KBM-7 (cell line): ENCODE measurements at places on chromosomes 6 and 20.
A peak's percentile ranks its signal among the peaks of the same experiment; 100 is the strongest.

GRCh38 chr20:25271486-25272222 lies 23.8 kb downstream of the PYGB start:
- DNase-seq = no peak

DNA sequence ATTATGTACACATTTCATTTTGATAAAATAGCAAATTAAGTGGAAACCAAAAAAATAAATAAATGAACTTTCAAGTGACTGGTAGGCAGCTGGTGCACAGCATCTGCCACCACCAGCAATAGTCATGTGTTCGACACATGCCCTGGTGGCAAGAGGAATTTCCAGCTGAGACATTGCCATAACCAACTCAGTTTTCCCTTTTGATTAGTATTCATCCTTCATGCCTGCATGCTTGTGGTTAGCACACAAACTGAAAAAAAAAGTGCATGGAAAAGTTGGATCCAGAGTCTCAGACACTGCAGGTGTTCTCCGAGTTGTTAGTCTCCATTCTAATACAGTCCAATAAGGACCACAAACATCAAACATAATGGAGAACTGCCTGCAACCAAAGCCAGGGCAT lies 156.0 kb upstream of the SOX4 start:
- no peak for DNase-seq

DNA sequence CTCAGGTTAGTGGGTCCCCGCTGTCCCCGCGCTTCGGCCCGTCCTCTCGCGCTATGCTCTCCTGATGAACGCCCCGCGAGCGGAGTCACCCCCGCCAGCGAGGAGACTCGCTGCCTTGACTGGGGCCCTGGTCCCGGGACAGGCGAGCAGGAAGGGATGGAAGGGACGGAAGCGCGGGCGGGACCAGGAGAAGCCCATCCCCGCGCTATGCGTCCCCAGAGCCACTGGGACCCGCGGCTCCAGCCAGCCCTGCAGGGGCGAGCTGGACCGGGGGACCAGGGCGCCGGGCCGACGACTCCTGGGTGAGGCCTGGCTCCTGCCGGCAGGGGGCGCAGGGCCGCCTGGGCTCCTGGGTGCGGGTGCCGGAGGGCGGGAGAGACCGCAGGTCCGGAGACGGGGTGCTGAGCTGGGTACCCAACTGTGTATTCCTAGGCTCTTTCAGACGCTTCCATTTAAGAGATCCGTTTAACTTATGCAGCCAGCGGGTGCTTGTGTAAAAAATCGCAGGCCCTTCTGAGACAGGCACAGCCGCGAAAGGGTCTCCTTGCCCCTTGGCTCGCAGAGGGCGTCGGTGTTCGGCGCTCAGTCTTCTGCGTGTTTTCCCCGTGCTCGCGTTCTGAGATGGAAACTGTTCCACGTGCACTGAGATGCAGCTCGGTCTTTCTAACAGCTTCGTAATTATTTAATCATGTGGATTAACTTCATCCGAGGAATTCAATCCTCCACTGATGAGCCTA lies 580 bp upstream of the SYCP2 start:
- DNase-seq = peak; percentile 81

- peak; percentile 35 for DNase-seq
Measured at GRCh38 chr20:58389324-58389967, 417 bp downstream of the VAPB start.

DNA sequence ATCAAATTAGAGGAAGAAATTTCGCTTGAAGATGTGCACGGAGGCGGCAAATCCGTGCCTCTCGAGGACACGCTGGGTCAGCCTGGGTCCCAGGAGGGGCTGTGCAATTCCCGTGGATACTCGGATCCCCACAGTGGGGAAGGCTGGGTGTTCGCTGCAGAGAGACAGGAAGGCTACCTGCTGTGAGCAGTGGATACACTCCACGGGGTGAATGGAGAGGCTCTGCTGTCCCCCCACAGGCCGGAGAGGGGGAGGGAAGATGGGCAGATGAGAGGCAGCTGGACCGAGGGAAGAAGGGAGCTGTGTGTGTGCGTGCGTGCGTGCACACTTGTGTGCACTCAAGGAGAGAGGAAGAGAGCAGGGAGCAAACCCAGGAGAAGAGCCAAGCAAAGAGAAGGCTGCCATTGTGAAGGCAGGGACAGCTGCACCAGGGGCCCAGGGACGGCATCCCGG lies 57.3 kb downstream of the SULF2 start:
- DNase-seq = no peak

GRCh38 chr6:167350731-167351655 lies 26.1 kb downstream of the TTLL2 start:
- peak; percentile 87 for DNase-seq

- no peak for DNase-seq
Measured at GRCh38 chr6:21201187-21201586, 392.4 kb upstream of the SOX4 start.

- DNase-seq = no peak
Measured at GRCh38 chr6:45704056-45704800, 311.4 kb downstream of the CLIC5 start.

- DNase-seq = no peak
Measured at GRCh38 chr20:53806683-53807401, 213.2 kb upstream of the ZNF217 start.

- peak; percentile 91 for DNase-seq
Measured at GRCh38 chr6:33279971-33280511, 3.1 kb downstream of the B3GALT4 start.

DNA sequence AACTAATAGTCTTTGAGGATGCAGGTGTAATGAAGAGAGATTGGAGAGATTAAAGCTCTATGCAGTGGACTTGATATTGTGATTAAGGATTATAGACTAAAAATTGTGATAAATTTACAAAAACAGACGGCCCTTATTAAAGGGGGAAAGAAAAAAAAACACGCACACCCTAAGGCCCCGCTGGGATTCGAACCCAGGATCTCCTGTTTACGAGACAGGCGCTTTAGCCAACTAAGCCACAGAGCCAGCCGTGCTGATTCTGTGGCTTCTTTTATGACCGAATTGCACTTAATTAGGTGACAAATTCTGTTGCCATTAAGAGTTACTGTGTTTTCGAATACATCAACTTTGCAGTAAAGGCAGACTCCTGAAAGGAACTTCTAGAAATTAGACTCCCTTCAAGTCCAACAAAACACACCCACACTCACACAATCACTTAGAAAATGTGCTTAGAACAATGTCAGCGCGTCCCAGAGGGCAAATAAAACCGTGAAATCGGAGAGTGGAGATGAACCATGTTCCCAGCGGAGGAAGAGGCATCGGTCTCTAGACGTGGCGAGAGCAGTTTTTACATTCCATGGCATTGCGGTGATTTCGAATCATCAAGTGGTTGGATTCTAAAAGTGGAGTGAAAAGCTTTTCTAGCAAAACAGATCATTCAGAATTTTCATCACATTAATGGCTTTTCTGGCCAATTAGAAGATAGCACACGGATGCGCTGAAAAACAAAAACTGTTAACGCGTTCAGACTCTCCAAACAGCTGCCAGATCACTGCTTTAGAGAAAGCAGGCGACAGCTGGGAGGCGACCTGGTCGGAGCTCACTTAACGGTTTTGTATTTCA lies 122.6 kb downstream of the GPX5 start:
- peak; percentile 91 for DNase-seq

- DNase-seq = no peak
Measured at GRCh38 chr20:61186771-61187472, 65.1 kb upstream of the CDH4 start.

GRCh38 chr6:140183881-140184280 lies 809.4 kb upstream of the CITED2 start:
- DNase-seq = no peak

- DNase-seq = no peak
Measured at GRCh38 chr6:84860509-84860908, 96.1 kb upstream of the TBX18 start.

DNA sequence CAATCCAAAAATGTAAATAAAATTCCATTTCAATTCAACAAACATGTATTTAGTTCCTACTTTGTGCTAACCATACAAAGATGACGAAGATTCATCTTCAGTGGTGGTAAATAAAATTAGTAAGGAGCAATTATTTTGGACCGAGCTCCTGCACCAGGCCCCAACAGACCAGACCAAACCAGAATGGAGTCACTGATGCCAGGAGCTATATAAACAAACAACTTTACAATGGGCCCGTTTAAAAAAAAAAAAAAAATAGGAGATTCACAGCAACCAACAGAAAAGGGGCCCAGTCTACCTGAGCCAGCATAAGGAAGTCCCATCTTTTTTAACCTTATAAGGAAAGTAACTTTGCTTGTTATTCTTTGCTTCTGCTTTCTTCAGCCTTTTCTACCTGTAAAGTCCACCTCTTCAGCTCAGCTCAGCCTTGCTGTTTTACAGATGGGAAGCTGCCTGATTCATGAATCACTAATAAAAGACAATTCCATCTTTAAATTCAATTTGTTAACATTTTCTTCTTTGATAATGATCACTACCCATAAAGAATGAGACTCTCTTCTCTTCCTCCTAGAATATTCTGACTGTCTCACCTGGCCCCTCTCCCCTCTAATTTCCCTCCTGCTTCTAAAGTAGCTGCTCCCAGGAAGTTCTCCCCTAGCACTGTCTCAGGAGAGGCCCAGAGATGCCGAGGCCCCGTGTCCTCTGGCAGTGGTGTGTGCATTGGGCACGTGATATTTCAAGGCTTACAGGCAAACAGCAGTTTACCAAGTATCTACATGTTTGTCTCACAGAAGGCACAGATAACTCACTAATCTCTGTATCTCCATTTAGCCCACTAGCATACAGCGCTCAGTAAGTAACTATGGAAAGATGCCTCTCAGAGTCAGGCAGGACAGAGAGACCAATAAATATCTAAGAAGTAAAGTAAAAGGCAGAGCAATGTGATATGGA lies 8.4 kb downstream of the MBOAT1 start:
- DNase-seq = no peak

- DNase-seq = no peak
Measured at GRCh38 chr6:78947962-78948361, 80.6 kb downstream of the IRAK1BP1 start.

DNA sequence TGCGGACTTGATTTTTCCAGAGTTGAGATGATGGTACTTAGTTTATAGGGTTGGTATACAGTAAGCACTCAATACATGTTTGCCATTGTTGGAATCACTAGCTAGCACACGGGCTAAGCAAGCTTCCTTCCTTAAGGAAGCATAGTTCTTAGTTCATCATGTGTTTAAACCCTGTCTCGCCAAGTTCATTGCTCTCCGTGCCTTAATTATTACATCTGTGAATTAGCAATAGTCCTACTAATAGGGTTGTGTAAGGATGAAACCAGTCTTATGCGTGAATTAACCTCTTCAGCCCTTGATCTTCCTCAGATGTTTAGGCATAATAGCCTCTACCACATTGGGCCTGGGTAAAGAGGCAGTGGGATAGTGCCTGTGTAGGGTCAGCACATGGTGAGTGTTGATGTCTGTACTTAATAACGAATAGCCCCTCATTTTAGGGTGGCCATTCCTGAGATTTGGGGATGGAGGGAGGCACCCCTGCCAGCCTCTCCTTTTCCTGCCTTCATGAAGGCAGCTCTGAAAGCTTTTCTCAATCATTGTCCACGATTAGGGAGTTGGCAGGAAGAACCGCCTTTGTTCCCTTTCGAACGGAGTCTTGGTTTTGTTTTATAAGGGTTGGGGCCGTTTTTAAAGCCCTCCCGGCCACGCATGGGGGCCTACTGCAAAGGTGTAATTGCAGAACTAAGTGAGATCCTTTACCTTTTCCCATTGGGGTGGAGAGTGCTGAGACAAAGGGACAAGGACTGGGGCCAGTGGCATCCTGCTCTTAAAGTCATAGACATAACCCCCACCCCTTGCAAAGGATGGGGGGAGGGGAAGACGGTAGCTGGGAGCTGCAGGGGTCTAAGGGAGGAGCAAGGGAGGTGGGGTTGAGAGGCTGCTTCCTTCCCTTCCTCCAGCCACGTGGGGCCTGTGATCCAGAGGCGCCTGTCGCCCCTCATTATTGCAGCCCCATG lies 2.1 kb downstream of the DNMT3B start:
- peak; percentile 75 for DNase-seq

DNA sequence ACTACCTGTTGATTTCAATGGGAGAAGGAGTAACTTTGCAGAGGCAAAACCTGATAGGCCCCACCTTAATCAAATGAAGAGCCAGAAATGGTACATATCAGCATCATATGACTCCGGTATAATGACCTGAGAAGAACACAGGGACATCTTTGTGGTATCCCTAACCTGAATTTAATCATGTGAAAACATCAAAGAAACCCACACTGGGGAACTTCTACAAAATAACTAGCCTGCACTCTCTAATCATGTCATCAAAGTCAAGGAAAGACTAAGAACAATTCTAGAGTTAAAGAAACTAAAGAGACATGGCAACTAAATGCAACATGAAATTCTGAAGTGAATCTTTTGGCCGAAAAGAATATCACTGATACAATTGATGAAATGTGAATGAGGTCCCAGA lies 34.9 kb downstream of the SLC17A4 start:
- no peak for DNase-seq

DNA sequence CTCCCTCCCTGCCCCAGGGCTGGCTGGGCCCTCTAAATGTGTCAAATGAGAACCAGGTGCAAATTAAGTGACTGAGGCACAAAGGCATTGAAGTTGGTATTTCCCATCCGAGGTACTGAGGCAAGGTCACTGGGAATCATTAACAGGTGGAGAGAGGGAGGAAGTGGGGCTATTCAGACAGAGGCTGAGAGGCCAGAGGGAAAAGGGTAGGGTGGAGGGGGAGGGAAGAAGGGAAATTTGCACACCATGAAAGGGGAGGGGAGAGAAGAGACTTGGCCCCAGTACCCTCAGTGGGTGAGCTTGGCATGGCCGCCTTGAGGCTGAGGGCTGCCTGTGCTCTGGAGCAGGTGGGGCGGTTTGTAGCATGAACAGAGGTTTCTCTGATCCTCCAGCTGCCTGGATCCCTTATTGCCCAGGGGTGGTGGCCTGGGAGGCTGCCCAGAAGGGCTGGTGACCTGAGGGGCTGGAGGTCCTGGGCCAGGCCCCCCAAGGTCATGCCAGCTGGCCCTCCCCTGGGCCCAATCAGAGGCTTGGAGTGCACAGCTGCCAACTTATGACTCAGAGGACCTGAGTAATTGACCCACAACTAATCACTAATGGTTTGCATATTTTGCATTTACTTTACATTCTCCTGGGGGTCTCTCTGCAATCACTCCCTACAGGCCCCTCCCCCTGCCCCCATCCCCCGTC lies 40.3 kb upstream of the ZFAND3 start:
- no peak for DNase-seq

GRCh38 chr6:37582306-37582705 lies 82.6 kb upstream of the CCDC167 start:
- no peak for DNase-seq

DNA sequence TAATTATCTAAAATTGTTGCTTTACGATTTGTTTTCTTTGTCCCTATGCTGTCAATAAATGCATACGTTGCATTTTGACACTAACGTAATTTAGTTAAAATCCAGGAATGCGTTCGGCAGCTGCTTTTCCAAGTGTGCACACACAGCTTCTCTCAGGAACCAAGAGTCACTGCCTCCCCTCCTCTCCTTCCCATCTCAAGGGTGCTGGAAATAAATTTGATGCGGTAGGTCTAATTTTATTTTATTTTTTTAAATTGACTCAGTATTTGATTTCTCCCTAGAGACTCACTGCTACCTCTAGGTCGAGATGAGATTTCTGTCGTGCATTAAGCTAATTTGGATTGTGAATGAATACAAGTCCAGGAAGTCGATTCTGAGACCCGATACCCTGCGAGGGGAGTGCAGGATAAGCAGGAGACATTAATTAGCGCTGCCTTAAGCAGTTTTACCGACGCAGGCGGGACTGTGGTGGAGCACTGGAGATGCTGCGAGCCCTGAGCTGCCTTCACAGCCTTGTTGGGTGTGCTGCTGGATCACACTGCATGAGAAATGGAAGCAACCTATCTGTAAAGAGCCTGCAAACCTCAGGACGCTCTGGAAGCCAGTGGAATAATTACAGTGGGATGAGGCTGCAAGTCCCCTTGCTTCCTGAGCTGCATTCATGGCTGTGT lies 381.2 kb downstream of the C6orf118 start:
- no peak for DNase-seq

- DNase-seq = peak; percentile 44
Measured at GRCh38 chr6:167968091-167968490, 29.4 kb upstream of the KIF25 start.
